Neural progenitor cell (in vitro differentiated cells): ENCODE measurements at places on chromosomes 2 and 18. TPM values are rescaled to one million over a fixed set of nuclear protein-coding genes. Genes with fewer than 3 reads are reported as not detected.

GRCh38 chr2:75751360-75751759 lies 40.6 kb upstream of the GCFC2 start:
- no peak for DNase-seq

- no peak for DNase-seq
Measured at GRCh38 chr18:67612281-67612680, 95.8 kb upstream of the DSEL start.

GRCh38 chr2:17849275-17849674 lies 29.2 kb upstream of the KCNS3 start:
- DNase-seq, result peak; percentile 46

DNA sequence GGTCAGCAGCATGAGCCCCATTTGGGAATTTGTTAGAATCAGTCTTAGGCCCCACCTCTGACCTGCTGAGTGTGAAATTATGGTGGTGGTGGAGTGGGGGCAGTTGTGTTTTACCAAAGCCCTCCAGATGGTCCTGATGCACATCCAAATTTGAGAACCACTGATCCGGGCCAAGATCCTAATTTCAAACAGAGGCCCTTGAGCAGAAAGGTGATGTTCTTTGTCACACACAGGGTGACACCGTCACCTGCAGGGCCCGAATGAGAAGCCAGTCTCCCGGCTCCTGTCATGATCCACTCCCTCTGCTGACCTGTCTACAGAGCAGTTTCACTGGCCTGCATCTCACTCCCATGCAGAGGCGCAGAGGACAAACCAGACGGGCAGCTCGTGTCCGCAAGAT lies 129.9 kb downstream of the TRIM43 start:
- no peak for DNase-seq

The MC4R gene
- total RNA-seq, result 0.15 and 0.19 TPM in 2 replicates

DNA sequence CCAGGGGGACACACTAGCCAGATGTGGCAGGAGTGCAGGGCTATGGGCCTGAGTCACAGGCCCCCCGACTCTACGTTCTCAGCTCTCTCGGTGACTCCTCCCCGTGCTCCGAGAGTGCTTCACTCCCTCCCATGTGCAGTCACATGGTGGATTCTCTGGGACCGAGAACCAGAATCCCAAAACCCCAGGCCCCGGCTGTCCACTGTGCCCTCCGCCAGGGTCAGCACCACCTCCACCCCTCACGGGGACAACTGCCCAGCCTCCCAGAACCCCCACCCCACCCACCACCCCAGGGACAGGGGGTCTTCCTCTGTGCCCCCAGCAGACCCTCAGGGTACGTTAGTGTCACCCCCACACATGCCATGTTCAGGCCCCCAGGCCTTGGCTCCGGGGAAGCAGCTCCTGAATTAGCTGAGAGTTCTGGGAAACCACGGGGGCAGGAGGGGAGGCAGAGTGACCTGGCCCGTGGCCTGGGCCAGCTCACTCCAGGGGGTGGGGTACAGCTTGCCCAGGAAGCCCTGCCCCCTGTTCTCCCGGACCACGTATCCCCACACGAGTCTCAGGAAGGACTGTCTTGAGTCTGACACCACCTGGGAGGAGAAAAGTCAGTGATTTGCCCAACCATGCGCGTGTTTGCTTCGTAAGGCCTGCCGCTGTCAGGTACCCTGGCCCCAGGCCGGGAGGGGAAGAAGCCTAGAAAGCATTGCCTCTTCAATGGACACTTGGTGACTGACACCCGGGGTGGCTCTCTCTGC lies 4.4 kb downstream of the RAMP1 start:
- no peak for DNase-seq
